OCI-LY7 (cell line): ENCODE measurements at places on chromosomes 7 and 10. TPM values are rescaled to one million over a fixed set of nuclear protein-coding genes. Genes with fewer than 3 reads are reported as not detected.

Gene RUFY2
- total RNA-seq: 16.3 and 23.0 TPM in 2 replicates

Gene TSPAN14
- total RNA-seq: 33.4 and 33.6 TPM in 2 replicates

Gene PRTFDC1
- total RNA-seq: not detected in 2 replicates

Gene CPVL
- total RNA-seq: not detected in 2 replicates

Gene MSMB
- total RNA-seq: not detected in 2 replicates

Gene INMT
- total RNA-seq: 0.15 and 0.32 TPM in 2 replicates

Gene IL15RA
- total RNA-seq: 5.9 and 7.6 TPM in 2 replicates

Gene HSPB1
- 349 and 470 TPM in 2 replicates for total RNA-seq

Gene ZNF92
- total RNA-seq: 32.1 and 34.0 TPM in 2 replicates

DNA sequence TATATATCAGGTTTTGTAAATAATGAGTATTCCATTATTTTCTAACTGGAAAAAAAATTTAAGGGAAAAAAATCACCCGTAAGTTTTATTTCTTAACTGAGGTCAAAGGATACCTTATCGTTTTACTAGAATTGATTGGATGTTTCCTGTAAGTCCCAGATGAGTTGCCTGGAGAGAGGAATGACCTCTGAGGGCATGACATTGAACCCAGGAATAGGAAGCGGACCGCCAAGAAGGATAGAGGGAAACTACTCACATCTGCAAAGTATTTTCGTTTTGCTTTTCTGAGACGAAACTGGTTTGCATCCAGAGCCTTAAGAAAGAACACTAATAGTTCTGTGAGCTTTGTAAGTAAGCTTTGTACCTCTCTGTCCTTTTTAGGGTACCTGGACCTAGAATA, 17.4 kb downstream of the RABGEF1 start:
- no peak for DNase-seq

DNA sequence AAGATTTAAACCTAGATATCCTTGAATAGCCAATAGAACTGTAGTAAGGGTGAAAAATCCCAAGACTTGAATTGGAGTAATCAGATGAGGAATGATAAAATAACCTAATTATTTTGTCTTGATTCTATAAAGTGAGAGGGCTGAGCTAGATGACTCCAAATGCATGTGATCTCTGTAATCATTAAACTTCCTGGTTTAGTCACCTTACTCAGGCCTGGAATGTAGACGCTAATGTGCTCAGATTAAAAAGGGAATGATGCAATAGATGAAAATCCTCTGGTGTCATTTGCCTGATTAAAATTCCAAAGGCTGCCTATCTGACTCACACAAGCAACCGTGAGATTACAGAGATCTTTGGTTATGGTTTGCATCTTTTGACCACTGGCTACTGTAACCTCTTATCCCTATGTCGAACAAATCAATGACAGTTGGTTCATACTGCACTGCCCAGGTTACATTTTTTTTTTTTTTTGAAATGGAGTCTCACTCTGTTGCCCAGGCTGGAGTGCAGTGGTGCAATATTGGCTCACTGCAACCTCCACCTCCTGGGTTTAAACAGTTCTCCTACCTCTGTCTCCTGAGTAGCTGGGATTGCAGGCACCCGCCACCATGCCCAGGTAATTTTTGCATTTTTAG, 2.9 kb upstream of the HKDC1 start:
- DNase-seq: no peak

- no peak for DNase-seq
These were observed 1002.0 kb downstream of the LRMDA start for GRCh38 chr10:76433161-76434005.

DNA sequence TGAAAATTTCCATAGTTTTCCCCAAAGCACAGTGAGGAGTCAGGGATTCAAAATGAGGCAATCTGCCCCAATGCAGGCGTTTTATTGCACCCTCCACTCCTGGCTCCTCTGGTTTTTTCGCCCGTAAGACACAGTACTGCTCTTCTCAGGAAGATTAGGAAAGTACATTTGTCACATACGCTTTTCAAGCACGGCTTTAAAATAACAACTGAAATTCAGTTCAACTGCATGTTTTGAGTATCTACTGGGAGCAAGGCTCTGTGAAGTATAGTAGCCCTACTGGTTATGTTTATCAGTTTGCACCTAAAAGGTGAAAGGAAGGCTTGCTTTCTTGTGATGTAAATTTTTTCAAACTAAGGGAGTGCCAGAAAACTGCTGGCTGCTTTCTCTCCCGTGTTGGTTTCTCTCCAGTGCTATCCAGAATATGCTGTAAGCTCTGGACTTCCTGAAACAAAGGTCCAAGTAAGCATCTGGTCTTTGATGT, 1.9 kb upstream of the SGMS1 start:
- peak; percentile 33 for DNase-seq

DNA sequence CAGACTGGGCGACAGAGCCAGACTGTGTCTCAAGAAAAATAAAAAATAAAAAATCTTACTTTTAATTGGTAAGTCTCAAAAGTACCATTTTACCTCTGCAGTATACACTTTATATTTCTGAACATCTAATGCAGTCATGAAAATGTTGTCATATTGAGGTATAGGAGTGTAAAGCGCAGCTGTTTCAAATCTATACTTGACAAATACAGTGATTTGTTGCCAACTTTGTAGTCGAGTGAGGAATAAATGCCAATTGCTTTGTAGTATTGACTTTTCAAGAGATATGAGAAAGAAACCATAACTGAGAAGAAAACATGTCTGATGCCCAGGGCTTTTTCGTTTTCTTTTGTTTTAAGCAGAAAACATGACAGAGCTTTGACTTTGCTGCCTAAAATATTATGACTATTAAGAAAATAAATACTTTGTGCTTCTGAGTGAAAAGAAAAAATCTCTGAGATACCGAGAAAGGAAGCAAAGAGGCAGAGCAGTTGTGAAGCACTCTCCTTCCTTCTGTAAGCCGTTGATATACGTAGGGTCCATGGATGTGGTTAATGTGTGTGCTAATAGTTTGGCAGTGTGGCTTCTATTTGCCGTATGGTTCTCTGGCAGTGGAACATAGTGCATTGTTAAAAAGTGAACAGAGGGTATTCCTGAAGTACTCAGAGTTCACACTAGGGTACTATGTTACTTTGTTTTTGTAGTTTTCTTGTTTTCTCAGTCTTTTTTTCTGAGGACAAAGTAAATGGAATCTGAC, 38.2 kb downstream of the AVL9 start:
- no peak for DNase-seq

DNA sequence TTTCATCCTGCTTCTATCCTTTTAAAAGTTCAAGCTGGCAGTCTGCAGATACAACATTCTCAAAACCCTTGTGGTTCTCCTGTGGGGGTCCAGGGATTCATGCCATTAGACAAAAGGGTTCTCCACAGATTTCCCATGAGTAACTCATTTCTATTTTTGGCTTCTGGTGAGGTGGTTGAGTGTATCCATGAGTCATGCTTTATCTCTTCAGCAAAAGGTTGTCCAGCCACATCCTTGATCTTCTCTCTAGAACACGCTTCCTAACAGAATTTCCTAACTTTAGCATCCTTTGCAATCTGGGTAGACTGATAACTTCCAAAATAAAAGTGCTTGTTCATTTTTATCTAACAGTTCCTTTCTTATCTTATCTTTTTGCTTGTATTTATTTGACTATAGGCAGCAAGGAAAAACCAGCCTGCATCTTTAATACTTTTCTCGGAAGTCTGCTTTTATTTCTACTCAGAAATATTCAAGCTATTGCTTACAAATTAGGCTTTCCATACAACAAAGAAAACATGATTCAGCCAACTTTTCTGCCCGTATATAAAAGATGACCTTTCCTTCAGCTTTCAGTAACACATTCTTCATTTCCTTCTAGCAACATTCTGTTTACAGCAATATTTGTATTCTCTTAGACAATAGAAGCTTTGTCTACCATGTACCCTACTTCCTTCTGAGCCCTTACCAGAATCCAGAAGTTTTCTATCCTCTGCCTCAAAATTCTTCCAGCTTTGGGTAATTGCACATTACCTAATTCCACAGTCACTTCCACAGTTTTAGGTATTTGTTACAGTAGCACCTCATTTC, 79.3 kb upstream of the IL6 start:
- no peak for DNase-seq

- peak; percentile 43 for DNase-seq
These were observed 23.2 kb downstream of the NT5C3A start for GRCh38 chr7:33039257-33039902.

DNA sequence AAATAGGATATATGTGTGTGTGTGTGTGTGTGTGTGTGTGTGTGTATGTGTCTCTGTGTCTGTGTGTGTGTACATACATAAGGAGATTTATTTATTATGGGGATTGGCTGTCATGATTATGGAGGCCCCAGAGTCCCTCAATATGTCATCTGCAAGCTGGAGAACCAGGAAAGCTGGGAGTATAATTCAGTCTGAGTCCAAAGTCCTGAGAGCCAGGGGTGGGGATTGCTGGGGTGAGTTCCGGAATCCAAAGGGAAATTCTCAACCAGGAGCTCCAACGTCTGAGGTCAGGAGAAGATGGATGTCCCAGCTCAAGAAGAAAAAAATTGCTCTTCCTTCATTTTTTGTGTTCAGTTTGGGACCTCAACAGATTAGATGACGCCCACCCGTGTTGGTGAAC, 50.7 kb upstream of the PLPP4 start:
- DNase-seq: no peak

DNA sequence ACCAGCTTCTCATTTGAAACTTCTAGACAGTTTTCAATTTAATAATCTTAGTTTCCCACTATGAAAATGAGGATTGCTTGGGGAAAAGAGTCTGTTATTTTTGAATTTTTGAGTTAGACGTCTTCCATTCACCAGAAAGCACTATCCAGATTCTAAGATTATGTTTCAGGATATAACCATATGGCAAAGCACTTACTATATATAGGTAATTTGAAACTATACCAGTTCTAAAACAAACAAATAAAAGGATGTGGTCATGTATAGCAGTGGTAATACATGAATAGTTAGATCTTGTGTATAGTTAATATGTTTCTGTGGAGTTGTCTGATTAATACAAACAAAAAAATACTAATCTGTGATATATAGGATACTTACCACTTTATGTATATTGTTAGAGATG, 320.0 kb downstream of the EXOC4 start:
- DNase-seq: no peak

DNA sequence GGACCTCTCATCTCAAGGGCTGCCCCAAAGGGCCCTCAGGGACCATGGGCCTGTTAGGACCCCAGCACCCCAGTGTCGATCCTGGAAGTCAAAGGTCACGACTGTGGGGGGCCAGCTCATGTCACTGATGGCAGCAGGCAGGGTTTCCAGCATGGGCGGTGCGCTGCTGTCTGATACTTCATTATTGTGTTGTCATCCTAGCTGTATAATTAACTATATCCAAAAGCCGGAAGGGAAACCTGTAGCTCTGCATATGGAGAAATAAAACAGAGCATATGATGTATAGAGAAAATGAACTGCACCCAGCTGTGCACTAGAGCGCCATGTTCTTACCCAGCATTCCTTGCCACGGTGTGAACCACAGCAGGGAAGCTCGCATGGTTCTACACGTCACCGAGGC, 196.3 kb downstream of the EBF3 start:
- no peak for DNase-seq

- DNase-seq: no peak
These were observed 76.1 kb downstream of the BICC1 start for GRCh38 chr10:58588673-58589265.

DNA sequence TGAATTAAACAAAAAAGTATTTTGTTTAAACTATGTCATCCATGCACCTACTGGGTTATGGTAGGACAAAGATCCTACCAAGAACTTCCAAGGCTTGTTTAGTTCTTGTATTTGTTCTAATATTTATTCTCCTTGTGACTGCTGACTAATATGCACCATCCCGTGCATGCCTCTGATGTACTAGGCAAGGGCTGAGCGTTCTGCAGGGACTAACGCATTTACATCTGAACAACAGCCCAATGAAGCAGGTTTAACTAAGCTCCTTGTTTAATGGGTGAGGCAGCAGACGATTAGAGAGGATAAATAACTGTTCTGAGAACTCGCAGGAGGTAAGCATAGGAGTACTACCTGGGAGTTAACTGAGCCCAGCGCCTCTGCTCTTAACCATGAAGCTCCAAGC, 64.9 kb downstream of the KIAA1549 start:
- no peak for DNase-seq

DNA sequence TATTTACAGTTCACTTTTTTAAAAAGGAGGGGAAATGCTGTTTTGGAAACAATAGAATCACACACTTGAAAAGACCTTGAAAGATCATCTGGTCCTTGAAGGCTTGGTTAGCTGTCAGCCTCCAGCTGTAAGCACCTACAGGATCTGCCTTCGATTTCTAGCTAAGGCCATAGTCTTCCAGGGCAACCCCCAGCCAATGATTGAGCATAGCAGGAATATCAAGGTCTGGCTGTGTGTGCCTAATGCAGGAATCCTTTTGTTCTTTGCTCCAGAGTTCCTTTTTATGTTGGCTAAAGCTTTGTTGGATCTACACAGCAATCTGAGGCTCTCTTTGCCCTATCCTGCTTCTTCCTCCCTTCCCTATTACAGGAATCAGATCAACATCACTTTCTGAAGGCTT, 5.2 kb upstream of the YAE1 start:
- DNase-seq: no peak

DNA sequence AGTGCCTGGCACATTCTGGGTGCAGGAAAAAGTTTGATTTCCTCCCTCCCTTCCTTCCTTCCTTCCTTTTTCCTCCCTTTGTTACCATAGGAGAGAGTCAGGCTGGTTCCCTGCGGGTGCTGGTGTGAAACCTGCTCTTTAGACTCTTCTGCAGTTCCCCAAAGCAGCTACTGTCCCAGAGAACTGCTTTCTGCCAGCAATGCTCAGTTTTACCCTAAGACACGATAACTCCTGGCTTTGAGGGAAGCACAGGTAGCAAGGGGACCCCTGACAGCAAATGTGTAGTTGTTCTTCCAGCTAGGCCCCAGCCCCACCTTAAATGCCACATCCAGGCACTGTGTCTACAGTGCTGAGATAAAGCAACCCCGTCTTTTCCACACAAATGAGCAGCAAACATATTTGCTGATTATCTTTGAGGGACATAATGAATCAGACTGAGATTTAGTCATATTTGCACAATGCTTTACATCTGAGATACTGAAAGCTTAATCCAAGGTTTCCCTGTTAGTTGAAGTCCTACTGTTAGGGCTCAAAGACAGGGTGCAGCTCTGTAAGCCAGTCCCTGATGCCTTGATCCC, 55.5 kb downstream of the MET start:
- DNase-seq: no peak

- no peak for DNase-seq
These were observed 176.8 kb downstream of the TWIST1 start for GRCh38 chr7:18940593-18941134.

GRCh38 chr7:21368317-21368716, 59.6 kb upstream of the SP4 start:
- no peak for DNase-seq

DNA sequence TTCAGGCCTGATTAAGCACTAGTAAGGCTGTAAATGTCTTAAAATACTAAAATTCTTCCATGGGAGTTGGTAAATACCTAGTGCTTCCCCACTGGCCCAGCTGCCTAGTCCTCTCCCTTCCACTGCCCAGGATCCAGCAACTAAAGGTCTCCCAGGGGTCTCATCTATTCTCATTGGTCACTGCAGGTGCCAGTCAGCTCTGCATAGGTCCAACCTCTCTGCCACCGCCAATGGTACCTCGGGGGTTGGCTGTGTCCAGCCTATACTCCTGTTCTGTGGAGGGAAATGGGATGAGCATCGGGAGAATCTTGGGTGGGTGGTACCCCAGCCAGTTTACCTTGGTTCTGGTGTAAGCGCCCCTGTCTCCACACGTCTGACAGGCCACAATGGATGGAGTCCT, 6.1 kb upstream of the CREB5 start:
- DNase-seq: no peak

- DNase-seq: peak; percentile 38
These were observed 52.6 kb upstream of the SMNDC1 start for GRCh38 chr10:110357252-110357780.

- DNase-seq: no peak
These were observed 197.9 kb downstream of the HDAC9 start for GRCh38 chr7:18693406-18693805.

GRCh38 chr7:55690-56248, 136.6 kb upstream of the FAM20C start:
- DNase-seq: no peak
